ENCODE measurements at places on chromosomes 6 and 20.

- DNase-seq, result no peak
Observed at GRCh38 chr6:130148181-130148580, 74.6 kb downstream of the SAMD3 start.

DNA sequence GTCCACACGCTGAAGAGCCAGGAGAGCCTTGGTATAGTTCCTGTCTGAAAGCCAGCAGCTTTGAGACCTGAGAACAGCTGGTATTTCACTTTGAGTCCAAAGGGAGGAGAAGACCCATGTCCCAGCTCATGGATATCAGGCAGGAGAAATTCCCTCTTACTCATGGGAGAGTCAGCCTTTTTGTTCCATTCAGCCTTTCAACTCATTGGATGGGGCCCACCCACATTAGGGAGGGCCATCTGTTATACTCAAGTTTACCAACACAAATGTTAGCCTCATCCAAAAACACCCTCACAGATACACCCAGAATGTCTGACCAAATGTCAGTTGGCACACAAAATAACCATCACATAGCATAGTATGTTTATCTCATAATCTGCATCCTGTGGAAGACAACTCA is 80.1 kb downstream of the GMDS start:
- DNase-seq, result no peak

DNA sequence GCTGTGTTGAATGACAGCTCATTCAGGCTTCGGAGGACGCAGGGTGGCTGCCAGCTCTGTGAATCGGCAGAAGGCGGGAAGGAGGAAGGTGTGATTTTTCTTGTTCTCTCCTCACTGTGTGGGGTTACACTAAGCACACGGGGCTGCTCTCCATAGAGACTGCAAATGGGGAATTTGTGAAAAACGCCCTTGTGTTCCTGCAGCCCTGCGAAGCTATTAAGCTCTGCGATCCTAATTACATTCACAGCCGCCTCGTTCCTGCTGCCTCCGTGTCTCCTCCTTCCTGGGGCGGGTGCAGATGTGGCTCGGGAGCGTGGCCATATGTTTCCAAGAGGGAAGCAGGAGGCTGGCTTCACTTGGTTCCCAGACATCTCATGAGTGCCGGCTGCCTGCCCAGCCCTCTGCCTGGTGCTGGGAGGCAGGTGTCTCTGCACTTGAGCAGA is 124.0 kb downstream of the TOX2 start:
- peak; percentile 52 for DNase-seq

- peak; percentile 69 for DNase-seq
Observed at GRCh38 chr6:118618676-118619377, 32.6 kb downstream of the CEP85L start.

DNA sequence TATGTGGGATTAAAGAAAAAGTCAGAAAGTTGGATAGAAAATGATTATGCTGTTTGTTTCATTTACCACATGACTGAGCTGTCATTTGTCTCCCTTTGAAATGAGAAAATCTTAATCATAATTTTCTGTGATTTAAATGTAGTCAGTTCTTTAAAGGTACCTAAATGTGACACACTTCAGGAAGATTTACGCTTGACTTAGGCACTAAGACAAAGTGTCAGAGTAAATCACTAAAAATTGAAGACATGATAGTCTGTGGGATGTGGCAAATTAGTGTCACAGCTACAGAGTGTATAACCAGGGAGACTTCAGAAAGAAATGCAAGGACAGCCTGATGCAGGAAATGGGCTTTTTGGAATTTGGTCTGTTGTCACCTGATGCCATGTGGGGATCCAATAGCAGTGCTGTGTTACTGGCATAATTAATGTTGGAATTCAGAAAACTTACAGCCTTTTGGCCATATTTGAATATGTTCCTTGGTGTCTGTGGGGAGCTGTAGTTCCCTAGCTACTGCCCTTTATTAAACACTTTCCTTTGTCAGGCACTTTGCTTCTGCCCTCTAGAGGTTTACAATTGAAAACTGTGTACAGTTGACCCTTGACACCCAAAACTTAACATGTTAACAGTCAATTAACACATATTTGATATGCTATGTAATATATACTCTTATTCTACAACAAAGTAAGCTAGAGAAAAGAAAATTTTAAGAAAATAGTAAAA is 493.8 kb downstream of the UTRN start:
- no peak for DNase-seq

GRCh38 chr20:63100174-63100925 is 93.6 kb upstream of the BHLHE23 start:
- DNase-seq, result no peak
